NCI-H446 (cell line): ENCODE measurements at places on chromosomes 6 and 20.

DNA sequence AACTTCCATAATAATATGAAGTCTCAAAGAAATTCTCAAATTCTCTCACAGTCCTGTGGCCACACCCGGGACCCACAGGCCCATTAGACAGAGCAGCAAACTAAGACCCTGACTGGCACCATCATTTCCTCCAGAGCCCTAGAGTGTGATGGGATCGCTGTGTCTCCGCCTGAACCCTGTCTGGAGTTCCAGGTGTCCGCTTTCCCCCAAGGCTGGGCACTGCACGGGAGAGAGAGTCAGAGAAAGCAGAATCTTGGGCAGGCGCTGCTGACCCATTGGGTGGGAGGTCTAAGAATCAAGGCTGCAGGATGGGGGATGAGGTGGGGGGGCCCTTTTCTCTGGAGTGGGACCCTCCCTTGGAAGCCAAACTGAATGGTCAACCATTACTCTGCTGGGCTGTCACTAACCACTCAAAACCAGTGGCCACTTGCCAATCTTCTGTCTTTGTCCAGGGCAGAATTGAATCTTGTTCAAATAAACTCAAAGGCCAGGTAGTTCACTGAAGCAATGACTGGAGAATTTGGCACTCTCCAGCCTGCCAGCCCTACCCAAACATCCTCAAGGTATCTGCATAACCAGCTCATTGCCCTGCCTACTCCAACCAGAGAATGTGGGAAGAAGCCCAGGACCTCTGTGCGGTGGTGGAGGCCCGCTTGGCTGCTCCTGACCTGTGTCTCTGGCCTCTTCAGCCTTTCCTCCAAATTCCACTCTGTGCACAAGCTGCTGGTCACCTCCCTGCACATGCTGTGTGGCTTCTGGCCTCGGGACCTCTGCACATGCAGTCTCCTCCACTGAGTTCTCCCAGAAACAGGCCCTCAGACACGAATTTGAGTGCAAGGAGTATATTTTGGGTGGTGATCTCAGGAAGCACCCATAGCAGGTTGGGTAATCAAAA is 141.1 kb downstream of the CEBPB start:
- DNase-seq = no peak

GRCh38 chr6:137978252-137978896 is 111.3 kb downstream of the TNFAIP3 start:
- no peak for DNase-seq

GRCh38 chr6:161058741-161059140 is 67.2 kb downstream of the MAP3K4 start:
- DNase-seq = no peak

DNA sequence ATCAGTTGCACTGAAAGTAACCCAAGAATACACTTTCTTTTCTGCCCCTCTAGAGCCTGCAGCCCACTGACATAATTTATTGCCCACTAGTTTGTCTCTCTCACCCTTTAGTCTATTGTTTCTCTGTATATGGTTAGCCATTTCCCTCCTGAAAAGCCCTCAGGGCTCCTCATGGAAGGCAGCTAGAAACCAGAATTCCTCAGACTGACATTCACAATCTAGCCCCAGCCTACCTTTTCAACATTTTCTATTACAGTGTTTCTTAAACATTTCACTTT is 21.4 kb upstream of the PAQR8 start:
- no peak for DNase-seq

GRCh38 chr6:21102201-21102600 is 491.4 kb upstream of the SOX4 start:
- no peak for DNase-seq

GRCh38 chr6:51468704-51469103 is 618.7 kb downstream of the PKHD1 start:
- no peak for DNase-seq

- DNase-seq = no peak
Observed at GRCh38 chr20:19652591-19653026, 105.4 kb upstream of the RIN2 start.

DNA sequence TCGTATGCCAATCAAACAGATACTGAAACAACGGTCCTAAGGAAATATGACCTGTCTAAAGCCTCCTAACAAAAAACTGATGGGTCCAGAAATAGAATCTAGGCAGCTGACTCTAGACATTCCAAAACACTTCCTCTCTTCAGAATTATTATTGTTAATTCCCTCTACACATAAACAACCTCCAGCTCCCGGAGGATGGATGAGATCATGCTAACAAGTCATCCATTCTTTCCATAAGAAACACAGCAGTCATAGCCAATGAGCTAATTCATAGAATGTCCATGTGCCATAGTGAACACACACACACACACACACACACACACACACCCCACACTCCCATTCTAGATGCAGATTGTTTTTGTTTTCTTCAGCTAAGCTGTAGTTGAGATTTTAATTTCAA is 44.3 kb downstream of the HDGFL1 start:
- DNase-seq = no peak

- DNase-seq = no peak
Observed at GRCh38 chr6:3403238-3404173, 53.3 kb downstream of the SLC22A23 start.

DNA sequence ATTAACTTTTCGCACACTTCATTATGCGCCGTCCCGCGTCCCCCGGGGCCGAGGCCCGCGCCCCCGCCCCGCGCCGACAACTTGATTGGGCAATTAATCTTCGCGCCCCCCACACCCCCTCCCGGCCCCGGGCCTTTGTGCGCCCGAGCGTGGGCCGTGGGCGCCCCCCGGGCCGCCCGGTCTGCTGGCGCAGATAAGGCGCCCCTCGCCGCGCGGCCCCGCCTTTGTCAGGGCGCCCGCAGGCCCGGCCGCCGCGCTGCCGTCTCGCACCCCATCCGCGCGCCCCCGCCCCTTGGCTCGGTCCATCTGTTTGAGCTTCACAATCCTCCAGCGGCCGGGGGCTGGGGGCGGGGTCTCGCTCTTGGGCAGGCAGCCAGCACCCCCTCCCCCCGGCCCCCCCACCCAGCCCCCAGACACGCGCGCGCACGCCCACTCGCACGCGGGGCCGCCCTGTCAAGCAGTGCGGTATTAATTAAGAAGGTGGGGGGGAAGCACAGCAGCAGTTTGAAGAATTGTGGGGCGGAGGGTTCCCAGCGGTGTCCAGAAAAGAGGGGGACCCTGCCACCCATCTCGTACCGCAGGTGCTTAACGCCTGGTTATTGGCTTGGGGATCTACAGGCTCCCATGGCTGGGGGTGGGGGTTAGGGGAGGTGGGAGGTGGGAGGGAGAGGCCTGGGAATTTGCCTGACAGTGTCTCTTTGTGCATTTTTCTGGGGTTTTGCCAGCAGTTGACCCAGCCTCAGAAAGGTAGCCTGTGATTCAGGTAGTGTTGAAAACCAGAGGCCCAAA is 34.6 kb upstream of the SCRT2 start:
- DNase-seq = no peak
